ENCODE measurements at places on chromosomes 12 and 14.

GRCh38 chr14:106586098-106586704 is 1059.8 kb downstream of the TMEM121 start:
- DNase-seq: no peak

DNA sequence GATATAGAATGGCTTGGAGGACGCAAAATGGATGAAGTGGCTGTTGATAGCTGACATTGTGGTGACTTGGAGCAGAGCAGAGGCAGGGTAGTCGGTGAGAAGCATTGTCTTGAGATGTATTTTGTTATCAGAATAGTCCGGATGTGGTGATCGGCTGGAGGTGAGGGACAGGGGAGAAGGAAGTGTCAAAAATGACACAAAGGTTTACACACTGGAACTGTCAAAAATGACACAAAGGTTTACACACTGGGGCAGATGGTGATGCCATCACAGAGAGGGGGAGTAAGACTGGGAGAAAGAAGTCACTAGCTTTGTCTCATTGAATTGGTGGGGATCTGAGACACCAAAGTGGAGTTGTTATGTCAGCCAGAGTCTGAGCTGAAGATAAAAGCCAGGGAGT is 30.1 kb downstream of the CDKL1 start:
- no peak for DNase-seq

GRCh38 chr14:103382376-103382775 is 2.8 kb upstream of the MARK3 start:
- DNase-seq: no peak

GRCh38 chr12:128621304-128621703 is 202.5 kb downstream of the SLC15A4 start:
- DNase-seq: no peak

DNA sequence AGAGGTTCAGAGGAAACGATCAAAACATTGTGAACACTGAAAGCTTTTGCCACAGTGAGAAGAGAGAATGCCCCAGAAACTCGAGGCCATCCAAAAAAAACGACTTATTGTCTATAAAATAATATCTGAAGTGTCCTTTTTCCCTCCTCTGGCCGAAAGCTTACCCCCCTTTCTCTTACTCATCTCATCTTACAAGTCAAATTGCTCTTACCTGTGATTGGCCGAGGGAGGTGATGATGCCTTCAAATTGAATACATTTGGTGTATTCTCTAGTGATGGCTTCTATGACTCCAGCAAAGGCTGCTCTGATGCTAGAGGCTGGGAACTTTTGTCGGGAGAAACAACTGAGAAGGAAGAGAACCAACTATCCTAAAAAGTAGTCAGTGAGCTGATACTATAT is 90.7 kb downstream of the PTCSC3 start:
- no peak for DNase-seq

- DNase-seq: no peak
Observed at GRCh38 chr14:104632781-104633180, 28.2 kb upstream of the TMEM179 start.

DNA sequence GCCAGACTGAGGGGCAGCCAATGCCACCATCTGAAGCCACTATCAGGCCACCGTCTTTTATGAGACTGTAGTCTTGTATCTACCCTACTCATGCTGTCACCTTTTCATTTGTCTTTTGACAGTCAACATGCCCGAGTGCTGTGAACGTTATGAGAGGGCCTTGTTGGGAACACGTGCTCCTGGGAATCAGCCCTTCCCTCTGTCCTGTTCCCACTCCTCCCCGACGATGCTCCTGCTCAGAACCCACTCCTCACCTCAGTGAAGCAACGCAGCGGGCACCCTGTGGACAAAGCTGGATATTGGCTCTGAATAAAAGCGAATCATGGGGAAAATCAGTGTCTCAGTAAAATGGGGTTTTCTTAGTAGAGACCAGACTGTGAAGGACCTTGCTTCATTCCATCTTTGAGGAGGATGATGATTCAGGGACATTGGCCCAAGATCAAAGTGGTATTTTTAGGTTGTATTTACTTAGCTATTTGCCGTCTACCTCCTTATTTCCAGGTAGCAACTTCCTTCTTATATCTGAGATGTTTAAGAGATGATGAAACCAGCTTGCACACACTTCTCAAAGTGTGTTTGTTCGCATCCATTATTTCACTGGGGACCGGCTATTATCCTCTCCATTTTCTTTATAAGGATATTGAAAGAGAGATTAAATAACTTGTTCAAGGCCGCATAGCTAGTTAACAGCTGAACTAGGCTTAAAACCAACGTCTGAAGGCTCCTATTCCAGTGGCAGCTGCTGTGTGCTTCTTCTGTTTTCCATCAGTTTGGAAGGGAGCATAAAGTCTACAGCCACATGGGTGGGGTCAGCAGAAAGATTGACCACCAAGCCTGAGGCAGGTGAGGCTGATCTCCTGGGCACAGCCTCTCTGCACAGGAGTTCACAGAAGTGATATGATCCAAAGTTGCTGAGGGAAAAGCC is 43.9 kb upstream of the CTDSP2 start:
- no peak for DNase-seq

DNA sequence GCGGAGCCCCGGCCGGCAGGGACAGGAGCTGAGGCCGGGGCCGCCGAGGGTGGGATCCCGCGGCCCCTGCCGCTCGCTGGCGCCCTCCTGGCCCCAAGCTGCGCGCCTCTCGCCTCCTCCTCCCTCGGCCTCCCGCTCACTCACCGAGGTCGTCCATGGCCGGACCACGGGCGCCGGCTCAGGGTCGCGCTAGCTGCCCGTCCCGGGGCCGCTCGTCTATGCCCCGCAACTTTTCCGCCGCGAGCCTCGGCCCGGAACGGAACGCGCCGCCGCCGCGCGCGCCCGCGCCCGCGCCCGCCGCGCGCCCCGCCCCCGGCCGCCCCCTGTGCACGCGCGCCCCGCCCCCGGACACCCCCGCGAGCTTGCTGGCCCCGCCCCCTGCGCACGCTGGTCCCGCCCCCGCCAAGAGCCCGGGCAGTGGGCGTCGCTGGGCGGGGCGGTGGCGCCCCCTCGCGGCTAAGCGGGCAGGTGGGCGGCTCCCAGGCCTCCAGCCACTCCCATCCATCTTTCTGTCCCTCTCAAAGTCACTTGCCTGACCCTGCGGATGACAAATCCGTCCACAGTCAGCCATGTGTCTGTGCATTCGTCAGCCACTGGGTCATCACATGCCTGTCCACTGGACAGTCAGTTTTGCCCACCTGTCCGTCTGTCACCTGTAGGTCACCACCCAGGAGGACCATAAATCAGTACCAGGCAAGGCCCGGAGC is at the start of gene PXN:
PXN (minus strand) TSS at position 258 of the 707 bp plus-strand sequence; CDS start at position 157, 101 bp downstream.
- peak; percentile 93 for DNase-seq

- no peak for DNase-seq
Observed at GRCh38 chr14:85058150-85058549, 471.8 kb upstream of the FLRT2 start.

DNA sequence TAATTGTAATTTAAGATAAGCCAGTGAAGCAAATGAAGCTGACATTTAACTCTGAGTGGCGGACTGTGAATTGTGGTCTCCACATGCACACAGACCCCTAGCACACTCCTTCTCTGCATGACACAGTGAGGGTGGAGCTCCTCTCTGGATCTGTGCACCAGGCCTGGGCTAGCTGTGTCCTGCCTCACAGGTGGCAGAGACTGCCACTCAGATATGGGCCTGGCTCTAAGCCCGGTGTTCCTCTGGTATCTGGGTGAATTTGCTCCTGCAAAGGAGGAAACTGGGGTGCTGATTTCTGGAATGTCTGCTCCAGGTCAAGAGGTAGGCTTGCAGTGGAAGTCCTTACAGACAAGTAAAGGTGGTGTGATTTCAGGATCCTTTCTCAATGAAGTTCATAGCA is 282.4 kb downstream of the FOXN3 start:
- DNase-seq: no peak

DNA sequence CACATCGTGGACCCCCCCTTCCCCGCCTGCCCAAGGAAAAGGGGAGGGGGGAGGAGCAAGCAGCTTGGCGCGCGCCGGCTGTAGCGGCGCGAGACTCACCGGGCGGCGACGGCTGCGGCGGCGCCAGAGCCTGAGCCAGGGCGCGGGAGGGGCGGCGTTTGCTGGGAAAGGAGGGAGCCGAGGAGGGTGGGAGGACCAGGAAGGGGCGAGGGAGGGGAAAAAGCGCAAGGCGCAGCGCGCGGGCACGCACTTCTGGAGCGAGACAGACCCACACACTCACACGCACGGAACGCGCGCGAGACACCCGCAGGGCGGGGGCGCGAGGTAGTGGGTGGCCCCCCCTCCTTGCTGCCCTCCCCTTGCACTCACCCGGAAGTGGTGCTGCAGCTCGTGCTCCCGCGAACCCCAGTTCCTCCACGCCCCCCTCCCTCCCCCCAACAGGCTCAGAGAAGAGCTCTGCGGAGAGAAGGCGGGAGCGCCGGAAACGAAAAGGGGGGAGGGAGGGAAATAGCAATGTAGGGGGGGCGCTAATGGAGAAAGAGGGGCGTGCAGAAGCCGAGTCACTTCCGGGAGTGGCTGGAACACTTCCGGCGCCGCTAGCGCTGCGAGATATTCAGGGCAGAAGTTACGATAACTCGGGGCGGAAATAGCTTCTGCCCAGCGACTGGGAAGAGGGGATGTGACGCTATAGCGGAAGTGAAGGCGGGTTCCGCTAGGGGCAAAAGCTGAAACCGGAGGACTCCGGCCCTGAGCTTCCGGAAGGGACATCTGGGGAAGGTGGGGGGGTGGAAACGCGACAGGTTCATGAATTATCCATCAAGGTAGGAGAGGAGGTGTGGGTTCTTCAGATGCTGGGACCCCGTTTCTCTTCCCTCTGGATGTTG is at the start of gene ZNF384:
ZNF384 (minus strand) TSS at position 377 of the 884 bp plus-strand sequence. CDS start 9,855 bp downstream, outside the sequence.
- peak; percentile 97 for DNase-seq

GRCh38 chr12:59517522-59517921 is 78.3 kb upstream of the SLC16A7 start:
- DNase-seq: no peak

DNA sequence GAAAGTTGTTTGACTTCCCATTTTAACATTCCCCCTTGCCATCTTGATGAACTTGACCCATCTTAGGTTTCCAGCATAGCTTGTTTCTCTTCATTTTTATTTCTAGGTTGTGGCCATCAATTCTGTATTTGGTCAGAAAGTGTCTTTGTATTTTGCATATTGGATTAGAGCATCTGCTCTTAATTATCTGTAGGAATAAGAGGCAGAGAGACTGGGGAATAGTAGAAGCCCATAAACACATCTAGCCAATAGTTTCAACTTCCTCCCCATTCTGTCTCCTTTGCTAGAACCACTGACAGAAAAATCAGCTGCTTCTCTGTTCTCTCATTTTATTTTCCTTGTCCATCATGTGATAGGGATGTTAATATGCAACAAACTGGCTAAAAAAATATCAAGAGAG is 8.2 kb downstream of the SOCS2 start:
- no peak for DNase-seq
